ENCODE measurements at places on chromosomes 3 and 15. TPM values are rescaled to one million over a fixed set of nuclear protein-coding genes. Genes with fewer than 3 reads are reported as not detected.

The PIK3R4 gene
- 24.0 TPM for total RNA-seq

The SLC22A14 gene
- total RNA-seq: 0.36 TPM

The NOX5 gene
- not detected for total RNA-seq

The NR2E3 gene
- not detected for total RNA-seq

The PLCB2 gene
- 71.3 TPM for total RNA-seq

The GATM gene
- 3.5 TPM for total RNA-seq

The GJD2 gene
- total RNA-seq: 0.54 TPM

The SCG5 gene
- total RNA-seq: 15.6 TPM

The CCDC13 gene
- 0.41 TPM for total RNA-seq

The SPINK8 gene
- total RNA-seq: not detected

The ECE2 gene
- not detected for total RNA-seq

The EIF1B gene
- 68.8 TPM for total RNA-seq

The SERPINI2 gene
- total RNA-seq: not detected

The IQCF5 gene
- not detected for total RNA-seq

The STX19 gene
- total RNA-seq: not detected

The ATP13A3 gene
- 32.1 TPM for total RNA-seq

The MCTP2 gene
- total RNA-seq: 1.5 TPM

The ACAP2 gene
- total RNA-seq: 61.2 TPM

The CHSY1 gene
- total RNA-seq: 27.6 TPM

The TMPRSS7 gene
- total RNA-seq: not detected

The KNG1 gene
- total RNA-seq: not detected

The BFSP2 gene
- not detected for total RNA-seq

The COL6A5 gene
- total RNA-seq: not detected

The MRPL46 gene
- 21.2 TPM for total RNA-seq

The COLQ gene
- 2.1 TPM for total RNA-seq

The CDCP1 gene
- total RNA-seq: 0.26 TPM

The LPCAT4 gene
- 32.4 TPM for total RNA-seq

The CYP8B1 gene
- not detected for total RNA-seq

The C3orf22 gene
- total RNA-seq: not detected

The PIERCE2 gene
- total RNA-seq: 1.4 TPM
